ENCODE measurements at places on chromosomes 2 and 18.

GRCh38 chr2:40041422-40042382 is 262.6 kb upstream of the THUMPD2 start:
- no peak for DNase-seq

- no peak for DNase-seq
Measured at GRCh38 chr2:220849433-220849832, 722.7 kb downstream of the EPHA4 start.

DNA sequence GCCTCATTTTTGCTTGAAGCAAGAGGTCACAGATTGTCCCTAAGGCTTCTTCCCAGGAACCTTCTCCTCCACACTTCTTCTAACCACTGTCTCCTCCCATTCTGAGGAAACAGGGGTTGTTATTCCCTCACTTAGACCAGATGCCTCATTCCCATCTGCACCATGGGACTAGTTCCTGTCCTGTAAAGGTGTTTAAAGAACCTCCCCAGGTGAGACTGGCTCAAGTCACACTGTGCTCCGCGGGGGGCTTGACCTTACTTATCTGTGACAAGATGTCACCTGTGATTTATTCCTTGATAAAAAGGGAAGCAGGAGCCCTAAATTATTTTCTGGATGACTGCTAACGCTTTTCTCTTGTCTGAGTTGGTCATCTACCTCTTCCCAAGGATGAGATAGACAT is 8.2 kb upstream of the CDH2 start:
- DNase-seq, result no peak

- DNase-seq, result no peak
Measured at GRCh38 chr2:41204315-41204714, 752.4 kb upstream of the SLC8A1 start.

DNA sequence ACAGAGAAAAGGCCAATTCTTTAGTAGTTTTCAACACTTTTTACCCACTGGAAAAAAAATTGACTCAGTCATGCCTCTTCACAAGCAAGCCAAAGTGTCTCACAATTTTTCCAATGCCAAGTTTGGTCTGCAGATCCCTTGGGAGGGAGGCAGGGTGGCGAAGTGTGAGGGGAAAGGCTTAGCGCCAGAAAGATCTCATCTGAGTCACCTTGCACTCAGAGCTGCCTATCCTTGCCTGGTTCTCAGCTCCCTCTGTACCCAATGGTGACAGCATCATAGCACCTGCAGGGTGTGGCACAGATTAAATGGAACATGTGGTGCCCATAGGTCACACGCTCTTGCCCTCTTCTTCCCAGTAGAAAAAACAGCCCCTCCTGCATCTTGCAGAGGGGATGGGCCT is 55.2 kb upstream of the GYPC start:
- DNase-seq, result no peak

DNA sequence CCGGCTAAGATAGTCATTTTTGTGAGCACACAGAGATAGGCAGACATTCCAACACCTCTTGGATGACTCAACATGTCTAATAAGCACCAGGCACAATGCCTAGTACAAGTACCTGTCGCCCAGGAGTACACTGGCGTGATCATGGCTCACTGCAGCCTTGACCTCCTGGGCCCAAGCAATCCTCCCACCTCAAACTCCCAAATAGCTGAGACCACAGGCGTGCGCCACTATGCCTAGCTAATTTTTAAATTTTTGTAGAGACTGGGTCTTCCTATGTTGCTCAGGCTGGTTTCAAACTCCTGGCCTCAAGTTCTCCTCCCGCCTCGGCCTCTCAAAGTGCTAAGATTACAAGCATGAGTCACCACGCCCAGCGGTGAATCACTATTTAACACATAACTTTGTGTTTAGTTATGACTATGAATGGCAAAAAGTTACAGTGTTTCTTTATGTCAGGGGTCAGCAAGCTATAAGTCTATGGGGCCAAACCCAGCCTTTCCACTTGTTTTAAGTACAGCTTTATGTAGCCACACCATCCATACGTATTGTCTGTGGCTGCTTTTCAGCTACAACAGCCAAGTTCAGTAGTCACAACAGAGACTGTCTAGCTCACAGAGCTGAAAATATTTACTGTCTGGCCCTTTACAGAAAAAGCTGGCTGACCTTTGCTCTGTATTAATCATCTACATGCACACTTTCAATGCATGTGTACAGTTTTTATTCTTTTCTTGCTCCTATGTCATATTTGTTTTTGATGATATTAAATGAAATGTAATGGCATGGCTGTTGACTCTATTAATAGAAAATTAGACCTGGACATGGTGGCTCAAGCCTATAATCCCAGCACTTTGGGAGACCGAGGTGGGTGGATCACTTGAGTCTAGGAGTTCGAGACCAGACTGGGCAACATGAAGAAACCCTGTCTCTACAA is 18.7 kb downstream of the ORC2 start:
- no peak for DNase-seq

- no peak for DNase-seq
Measured at GRCh38 chr2:232541961-232542714, 2.6 kb downstream of the CHRNG start.

DNA sequence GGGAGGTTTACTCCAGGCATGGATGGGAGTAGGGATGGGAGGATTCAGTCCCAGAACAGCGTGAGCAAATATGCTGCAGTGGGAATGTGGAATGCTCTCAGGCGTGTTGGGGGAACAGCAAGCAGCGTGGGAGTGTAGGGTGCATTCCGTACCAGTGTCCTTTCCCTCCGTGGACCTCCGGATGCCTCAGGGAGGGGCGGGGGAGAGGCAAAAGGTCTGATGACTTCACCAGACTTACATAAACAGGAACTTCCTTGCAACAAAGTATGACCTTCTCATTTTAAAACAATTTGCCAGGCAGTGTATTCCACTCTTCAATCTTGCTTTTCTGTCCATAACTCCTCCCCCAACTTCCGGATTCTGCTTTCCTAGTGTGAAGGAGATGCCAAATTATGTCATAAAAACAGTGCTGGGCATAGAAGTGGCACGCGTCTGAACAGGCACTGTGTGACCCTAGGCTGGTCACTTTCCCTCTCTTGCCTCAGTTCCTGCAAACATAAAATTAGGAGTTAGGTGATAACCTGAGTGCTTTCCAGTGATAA is 36.9 kb downstream of the RPL37A start:
- no peak for DNase-seq

GRCh38 chr2:24822049-24822706 is 29.0 kb downstream of the CENPO start:
- DNase-seq, result no peak

- no peak for DNase-seq
Measured at GRCh38 chr18:54043484-54044251, 180.8 kb downstream of the MBD2 start.

DNA sequence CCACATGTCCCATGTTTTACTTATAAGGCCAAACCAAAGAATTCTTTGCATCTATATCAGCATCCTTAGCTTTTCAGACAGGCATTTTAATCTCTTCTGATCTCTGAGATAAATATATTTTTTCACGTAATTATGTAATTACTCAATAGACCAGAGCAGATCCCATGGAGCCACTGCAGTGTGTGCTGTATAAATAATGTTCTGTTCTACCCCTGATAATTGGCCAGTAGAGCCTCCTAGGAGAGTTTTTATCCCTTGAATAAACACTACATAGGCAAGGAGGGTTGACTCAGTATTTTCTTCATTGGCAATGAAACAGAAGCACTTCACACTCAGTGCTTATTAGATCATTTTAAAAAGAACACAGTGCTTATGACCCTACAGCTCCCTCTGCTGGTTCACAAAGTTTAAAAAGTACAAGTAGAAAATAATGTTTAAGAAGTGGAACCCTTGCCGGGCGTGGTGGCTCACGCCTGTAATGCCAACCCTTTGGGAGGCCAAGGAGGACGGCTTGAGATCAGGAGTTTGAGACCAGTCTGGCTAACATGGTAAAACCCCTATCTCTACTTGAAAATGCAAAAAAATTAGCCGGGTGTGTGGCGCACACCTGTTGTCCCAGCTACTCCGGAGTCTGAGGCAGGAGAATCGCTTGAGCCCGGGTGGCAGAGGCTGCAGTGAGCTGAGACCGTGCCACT is 91.9 kb downstream of the PPP1R1C start:
- DNase-seq, result no peak

- no peak for DNase-seq
Measured at GRCh38 chr2:131145040-131145439, 39.9 kb downstream of the PLEKHB2 start.

DNA sequence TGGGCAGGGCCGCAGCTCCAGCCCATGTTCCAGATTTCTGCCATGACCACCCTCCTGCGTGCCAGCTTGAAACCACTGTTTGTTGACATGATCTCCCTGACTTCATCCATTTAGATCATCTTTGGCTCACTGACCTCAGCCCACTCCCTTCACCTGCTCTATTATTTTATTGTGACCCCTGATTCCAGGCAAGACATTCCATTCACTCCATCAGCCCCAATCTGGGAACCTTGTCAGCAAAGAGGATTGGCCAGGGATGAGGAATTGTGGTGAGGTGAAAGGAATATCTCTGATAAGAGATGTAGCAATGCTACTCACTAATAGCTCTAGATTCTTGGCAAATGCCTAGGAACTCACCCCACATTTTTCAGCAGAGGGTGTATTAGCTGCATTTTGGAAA is 174.2 kb downstream of the TMEM247 start:
- DNase-seq, result no peak

- no peak for DNase-seq
Measured at GRCh38 chr2:189751080-189751658, 11.4 kb downstream of the OSGEPL1 start.

GRCh38 chr18:72986103-72986502 is 118.3 kb upstream of the NETO1 start:
- no peak for DNase-seq

GRCh38 chr2:129765326-129765677 is 214.2 kb upstream of the RAB6C start:
- DNase-seq, result no peak

DNA sequence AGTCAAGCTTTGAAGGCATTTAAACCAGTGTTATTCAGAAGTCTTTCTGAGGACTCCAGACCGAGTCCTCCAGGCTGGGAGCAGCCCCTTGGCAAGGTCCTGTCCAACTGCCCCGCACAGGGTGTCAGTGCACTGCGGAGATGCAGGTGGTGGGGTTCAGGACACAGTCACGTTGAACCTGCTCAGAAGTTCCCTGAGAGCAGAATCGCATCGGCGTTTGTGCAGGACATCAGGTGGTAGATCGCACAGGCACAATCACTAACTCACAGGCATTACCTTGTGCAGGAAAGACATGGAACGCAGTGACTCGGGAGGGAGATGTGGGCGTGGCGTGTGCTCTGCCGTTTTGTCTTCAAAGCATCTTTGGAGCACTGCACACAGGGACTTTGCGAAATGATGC is 10.4 kb downstream of the COPS9 start:
- no peak for DNase-seq

DNA sequence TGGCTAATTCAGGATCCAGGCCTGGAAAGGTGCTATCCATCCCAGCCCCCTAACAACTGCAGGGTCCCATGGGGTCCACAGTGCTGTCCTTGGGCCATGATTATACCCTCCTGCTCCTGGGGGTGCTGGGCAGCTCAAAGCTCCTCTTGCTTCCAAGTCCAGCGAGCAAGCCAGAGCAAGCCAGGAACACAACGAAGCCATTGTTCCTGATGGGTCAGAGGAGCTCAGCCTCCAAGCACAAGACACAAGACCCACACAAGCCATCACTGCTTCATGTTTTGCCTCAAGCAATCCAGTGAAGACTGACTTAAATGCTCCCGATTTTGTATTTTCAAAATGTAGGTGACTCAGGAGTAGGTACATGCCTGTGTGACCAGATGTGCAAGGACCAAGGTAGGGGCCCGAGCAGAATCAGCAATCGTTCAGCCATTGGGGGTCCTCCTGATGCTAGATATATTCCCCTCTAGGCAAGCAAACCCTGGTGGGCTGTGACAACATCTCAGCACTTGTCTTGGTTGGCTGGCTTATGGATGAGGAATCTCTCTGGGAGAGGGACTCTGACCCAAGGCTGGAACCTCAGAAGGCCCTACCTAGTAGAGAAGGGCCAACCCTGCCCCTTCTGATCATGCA is 90.8 kb downstream of the EPAS1 start:
- no peak for DNase-seq

- DNase-seq, result no peak
Measured at GRCh38 chr2:67566958-67567635, 170.0 kb downstream of the ETAA1 start.

DNA sequence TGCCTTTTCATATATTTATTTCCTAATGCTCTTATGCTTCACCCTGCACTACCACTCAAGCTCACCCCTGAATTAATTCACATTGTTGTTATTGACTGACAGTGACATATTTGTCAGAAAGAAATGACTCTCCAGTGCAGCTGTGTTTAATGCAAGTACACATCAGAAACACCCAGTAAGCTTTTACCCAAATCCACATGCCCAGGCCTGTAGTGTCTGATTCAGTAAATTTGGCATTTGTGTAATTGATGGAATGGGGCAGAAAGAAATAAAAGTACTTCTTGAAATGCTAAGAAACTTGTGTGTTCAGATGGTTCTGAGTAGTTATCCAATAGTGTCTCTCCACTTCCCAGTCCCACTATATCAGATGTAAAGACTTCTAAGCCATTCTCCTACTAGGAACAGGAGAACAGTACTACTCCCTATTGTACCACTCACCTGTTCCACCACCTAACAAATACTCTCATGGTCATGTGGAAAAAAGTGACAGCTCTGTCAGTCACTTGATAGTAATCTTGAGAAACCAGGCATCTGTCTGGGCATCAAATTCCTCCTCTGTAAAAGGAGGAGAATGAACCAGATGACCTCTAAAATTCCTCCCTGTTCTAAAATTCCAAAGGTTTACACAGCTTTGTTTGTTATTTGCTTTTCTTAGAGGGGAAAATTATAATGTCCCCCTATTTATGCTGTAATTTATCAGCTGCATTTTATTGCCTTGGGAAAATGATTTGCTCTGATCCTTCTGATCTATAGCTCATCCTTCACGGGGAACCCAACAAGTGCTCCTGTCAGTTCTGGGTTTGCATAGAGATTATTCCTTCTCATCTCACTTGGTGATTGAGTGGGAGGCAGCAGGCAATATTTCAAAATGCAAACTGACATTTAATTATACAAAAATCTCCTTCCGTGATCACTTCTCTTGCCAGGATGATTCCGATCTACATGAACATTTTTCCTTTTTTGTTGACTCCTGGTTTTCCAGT is 70.9 kb downstream of the ZNF385B start:
- no peak for DNase-seq

GRCh38 chr18:75799449-75800330 is 372.2 kb upstream of the SMIM21 start:
- no peak for DNase-seq

DNA sequence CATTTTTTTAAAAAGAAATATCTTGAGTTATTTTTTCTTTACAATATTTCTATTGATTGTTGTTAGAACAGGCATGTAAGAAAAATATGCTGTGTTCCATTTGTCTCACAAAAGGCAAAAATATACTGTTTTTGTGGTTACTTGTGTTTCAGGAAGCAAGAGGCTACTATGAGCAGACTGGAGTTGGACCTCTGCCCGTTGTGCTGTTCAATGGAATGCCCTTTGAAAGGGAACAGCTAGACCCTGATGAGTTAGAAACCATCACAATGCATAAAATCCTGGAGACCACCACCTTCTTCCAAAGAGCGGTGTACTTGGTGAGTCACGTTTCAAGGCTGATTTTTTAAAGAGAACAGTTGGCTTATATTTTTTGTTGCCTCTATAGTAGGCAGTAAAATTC is 54.7 kb downstream of the UGGT1 start:
- no peak for DNase-seq

- DNase-seq, result no peak
Measured at GRCh38 chr2:46326231-46326980, 29.2 kb downstream of the EPAS1 start.

GRCh38 chr2:170177950-170178781 is at the start of gene MYO3B:
MYO3B (plus strand) TSS chr2:170178147; CDS start chr2:170178288, 141 bp downstream.
- no peak for DNase-seq

- DNase-seq, result no peak
Measured at GRCh38 chr2:2571301-2572150, 240.5 kb upstream of the MYT1L start.

All from cortex of kidney (tissue), 1 donor.